Choroid plexus epithelial cell (primary cell): ENCODE measurements at places on chromosomes 11 and 22.

DNA sequence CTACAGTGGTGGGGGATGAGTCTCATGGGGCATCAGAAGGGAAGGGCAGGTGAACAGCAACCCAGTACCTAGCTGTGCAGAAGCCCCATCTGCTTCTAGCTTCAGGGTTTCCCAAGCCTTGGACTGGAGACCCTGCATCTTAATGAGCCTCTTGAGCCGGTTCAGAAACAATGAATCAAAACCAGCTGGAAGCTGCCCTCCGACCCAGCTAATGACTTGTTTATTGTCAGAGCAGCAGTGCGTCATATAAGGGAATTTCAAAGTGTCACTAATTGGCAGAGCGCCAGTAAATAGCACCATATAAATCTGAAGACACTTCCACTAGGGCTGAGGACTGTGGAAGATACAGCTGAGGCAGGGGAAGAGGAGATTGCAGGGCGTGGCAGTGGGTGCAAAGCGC, 57.5 kb downstream of the RPUSD4 start:
- peak; percentile 18 for DNase-seq

DNA sequence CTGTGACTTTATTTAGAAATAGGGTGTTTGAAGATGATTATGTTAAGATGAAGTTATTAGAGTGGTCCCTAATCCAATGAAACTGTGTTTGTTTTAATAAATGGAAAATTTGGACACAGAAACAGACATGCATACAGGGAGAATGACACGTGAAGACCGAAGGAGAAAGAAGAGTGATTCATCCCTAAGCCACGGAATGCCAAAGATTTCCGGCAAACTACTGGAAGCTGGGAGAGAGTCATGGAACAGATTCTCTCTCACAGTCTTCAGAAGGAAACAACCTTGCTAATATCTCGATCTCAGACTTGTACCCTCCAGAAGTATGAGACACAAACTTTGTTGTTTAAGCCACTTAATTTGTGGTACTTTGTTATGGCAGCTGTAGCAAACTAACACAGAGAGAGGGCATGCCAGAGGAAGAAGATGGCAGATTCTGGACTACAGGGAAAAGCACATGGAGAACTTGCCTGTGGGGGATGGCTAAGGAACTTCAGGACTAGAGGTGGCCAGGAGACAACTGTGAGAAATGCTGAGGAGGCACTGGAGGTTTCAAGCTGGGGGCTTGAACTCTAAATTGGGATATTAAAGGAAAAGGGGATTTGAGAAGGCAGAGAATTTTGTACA, 733.5 kb upstream of the CCDC90B start:
- peak; percentile 81 for DNase-seq

GRCh38 chr11:27161071-27161470, 120.5 kb downstream of the BBOX1 start:
- no peak for DNase-seq

GRCh38 chr22:37581504-37581903, 1.6 kb upstream of the LGALS2 start:
- DNase-seq, result no peak

GRCh38 chr11:86638673-86639072, 33.7 kb downstream of the ME3 start:
- no peak for DNase-seq

DNA sequence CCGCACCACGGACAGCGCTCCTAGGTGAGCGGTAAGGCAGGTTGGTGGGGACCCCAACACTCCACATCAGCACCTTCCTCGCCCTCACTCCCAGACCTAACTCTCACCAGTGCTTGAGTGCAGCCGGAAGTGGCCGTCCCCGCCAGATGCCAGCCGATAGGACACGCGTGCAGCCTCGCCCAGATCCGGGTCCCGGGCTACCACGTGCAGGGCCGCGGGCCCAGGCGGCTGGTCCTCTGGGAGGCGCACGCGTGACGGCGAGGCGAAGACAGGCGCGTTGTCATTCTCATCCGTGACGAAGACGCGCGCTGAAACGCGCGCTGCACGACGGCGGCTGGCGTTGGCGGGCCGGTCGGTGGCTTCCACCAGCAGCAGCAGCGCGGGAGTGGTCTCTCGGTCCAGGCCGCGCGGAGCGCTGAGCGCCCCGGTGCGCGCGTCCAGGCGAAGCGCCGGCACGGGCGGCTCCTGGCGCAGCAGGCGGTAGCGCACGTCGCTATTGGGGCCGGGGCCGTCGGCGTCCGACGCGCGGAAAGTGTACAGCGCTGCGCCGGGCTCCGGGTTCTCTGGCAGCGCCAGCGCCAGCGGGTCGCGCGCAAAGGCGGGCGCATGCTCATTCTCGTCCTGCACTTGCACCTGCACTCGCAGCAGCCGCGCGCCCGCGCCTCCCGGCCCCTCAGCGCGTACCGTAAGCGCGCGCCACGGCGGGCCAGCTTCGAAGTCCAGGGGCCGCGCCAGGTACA, 10.8 kb upstream of the TPP1 start:
- no peak for DNase-seq

DNA sequence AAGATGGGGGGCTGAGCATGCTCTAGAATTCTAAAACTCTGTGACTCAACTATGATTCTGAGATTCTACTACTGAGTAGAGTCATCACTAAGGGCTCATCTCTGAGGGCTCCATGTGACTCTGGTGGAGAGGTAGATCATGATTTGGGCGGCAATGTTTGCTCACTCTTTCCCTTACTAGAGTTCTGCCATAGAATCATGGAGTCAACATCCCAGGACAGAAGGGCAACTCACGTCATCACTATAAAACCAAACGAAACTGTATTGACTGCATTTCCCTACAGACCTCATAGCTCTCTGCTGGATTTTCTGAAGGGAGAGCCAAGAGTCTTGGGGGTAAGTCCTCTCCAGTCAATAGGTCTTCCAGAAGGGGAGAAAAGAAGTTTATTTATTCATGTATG, at the start of gene MS4A14:
MS4A14 (plus strand) TSS at position 78 of the 400 bp plus-strand sequence; CDS start at position 198, 120 bp downstream.
- no peak for DNase-seq

GRCh38 chr11:4181782-4182721, 87.5 kb downstream of the RRM1 start:
- peak; percentile 69 for DNase-seq

DNA sequence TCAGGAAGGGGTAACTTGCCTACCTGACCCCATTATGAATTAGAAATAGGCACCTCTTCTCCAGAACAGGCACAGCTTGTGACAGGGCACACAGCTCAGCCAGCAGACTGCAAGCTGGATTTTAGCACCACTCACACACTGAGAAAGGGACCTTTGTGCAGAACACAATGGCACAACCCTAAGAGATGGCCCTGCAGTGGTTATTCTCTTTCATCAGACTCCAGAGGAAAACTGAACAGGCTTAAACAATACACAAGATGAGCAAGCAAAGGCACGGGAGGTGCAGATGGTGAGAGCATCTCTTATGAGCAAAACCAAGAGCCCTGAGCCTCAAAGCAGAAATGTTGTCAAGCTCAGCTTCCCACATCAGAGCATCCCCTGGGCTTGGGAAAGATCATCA, 93.8 kb upstream of the LRRC55 start:
- no peak for DNase-seq

- DNase-seq, result no peak
Observed at GRCh38 chr11:13956988-13957387, 5.5 kb upstream of the SPON1 start.

DNA sequence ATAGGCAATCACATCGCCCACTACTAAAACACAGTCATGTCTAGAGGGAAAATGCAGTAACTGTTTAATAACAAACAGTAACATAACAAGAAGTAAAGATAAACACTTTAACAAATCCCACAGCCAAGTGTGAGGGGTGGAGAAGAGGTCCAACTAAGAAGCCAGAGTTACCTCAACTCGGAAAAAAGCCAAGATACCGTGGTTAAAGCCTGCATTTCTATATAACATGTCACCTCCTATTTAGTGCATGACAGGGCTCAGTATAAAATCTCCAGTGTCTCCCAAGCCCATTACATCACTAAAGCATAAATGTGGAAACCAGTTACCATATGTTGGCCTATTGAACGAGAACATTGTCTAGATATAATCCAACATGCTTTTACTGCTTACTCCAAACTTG, 281.7 kb downstream of the LRRC4C start:
- DNase-seq, result no peak

- DNase-seq, result peak; percentile 1
Observed at GRCh38 chr11:36703055-36703404, 105.0 kb upstream of the RAG2 start.

DNA sequence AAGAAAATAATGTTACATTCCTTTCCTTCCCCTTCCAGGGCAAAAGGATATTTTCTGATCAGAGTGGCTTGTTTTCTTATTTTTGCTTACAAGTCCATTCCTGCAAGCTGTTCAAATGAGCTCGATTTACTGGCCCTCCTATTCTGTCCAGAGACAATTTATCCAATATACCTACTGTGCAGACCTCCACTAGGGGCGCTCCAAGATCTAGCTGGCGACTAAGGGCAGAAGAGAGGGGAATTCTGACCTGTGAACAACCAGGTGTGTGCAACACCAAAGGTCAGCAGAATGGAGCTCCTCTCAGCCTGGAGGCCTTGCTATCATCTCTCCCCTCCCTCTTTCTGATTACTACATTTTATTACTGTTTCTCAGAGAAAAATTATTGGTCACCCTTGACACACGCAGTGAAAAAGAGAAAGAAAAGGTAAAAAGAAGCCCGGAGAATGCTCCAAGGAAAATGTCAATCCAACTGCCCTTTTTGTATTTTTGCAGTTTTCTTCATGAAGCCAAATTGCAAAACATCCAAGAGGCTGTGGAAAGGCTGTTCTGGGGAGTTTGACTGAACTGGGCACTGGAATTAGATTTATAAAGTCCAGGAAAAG, 3.2 kb downstream of the SEZ6L start:
- peak; percentile 27 for DNase-seq

DNA sequence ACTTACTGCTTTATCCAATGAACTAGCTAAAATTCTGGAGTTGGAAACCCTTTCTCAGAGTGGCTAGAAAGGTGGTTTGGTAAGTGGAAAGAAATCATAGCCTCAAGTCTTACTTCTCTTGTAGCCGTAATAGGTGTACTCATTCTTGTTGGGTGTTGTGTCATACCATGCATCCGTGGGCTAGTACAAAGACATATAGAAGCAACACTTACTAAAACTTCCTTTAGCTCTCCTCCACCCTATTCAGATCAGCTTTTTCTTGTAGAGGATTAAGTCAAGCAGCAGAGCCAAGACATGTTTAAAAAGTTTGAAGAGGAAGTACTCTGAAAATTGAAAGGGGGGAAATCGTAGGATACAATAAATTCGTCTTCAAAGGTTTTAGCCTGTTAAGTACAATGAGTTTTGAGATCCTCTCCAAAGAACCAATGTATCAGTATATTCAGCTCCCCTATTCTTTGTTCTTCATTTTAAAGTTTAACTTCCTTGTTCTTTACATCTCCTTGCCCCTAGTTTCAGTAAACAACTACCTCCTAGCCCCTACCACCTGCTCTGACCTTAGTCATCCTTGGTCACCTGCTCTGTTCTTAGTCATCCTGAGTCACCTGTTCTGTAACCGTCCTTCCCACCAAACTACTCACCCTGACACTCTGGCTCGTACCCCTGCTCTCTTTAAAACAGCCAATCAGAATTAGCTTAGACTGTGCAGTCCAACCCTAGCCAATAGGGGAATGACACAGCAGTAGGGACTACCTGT, 62.1 kb upstream of the DEUP1 start:
- no peak for DNase-seq

- peak; percentile 99 for DNase-seq
Observed at GRCh38 chr22:31055635-31056159, 25.4 kb upstream of the SMTN start.

DNA sequence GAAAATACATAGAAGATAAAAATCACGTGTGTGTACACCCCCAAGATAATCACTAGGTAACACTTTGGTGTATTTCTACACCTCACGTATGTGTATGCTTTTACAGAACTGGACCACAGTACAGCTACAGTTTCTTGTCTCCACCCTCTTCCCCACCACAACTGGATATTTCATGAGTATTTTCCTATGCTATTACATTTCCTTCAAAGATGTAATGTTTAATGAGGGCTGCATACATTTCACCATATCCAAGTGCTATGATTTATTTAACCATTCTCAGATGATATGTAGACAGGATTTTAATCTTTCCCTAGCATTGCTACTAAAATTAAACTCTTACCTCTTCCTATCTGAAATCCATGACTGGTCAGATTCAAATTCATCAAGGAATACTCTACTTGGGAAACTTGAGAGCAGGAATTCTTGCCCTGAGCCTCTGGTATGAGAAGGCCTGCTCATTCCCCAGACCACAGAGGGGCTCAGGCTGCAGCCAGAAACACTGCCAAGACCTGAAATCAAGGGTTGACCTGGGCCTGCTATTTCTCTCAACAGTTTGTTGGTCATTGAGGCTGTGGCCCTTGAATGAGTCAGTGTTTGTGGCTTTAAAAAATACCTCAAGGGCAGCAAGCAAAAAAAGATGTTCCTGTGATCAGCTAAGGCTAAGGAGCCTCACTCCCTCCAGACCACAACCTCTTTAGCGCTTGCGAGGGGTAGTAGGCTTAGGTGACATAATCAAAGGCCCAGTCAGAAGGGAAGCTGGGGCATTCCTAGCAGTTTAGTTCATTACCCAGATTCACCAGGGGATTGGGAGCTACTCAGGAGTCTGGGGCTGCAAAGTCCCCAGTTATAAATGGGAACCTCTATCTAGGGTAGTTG, 55.5 kb downstream of the ABTB2 start:
- DNase-seq, result peak; percentile 90

GRCh38 chr11:31790649-31791048, 20.5 kb downstream of the PAX6 start:
- DNase-seq, result no peak

DNA sequence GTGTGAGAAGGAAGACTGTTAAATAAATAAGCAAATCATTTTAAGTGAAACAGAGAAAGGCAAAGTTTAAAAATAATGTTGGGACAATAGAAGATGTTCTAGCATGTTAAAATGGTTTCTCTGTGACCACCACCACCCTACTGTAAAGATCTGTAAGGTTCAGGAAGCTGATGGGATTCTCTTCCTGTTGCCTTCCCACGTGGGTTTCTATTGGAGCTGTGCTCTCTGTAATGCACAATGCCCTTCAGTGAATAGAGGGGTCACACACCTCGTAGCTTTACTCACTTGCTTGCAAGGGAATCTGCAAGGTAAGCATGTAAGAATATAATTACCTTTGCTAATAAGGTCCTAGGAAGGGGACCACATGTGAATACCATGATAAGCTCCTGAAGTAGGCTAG, 170.5 kb downstream of the CASP12 start:
- DNase-seq, result no peak

DNA sequence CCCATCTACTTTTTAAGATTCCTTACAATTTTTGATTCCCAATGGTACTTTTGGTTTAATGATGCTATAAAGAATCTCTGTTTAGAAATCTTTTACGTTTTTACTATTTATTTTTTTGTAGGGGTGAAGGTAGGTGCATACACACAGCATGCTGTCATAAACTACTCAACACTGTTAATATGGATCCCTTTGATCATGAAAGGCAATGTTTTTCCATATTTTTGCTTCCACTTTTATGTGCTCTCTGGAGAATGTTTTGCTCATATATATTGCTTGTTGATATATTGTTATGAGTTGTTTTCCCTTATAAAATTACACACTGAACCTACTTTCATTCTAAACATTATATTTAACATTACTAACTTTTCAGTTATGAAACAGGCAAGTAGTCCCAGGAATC, 123.6 kb upstream of the TP53AIP1 start:
- no peak for DNase-seq
